PC-3 (cell line): ENCODE measurements at places on chromosomes 2 and 18. TPM values are rescaled to one million over a fixed set of nuclear protein-coding genes. Genes with fewer than 3 reads are reported as not detected.

DNA sequence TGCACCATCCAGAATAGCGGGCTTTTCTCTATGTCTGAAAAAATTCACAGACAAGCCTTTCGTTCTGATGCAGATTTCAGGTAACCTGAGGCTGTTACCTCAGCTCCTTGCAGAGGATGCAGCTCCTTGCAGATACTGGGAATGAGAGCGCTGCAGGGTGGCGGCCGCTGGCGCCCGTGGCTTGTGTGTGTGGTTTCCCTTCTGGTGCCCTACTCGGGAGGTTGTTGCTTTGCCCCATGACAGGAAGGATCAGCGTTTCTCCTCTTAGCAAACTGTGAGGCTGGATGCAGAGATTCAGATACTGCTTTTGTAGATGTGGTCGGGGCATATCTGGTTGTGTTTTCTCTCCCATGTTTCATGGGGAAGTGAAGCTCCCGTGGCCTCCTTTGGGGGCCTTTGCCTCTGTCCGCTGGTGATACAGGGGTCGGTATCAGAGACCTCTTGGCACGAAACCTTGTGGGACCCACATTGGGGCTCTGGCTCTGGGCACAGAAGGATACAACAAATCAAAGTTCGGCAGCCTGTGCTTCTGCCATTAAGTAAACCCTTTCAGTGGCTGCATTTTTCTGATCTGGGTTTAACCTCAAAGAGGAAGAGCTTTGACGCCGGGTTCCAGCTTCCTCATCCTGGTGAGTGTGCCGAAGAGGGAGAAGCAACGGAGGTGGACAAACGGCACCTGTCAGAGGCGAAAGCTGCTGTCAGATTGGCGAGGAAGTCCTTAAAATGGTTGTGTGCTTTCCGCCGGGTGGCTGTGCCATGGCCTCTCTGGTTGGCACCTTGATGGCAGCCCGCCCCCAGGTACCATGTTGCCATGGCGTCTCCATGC lies 127.8 kb downstream of the MBP start:
- 0 out of 2 replicates have a peak, but pooled peaks cover 4% of the 10 kb centered on the region for H3K4me1 ChIP-seq
- no peak overlapping the region for H3K27ac ChIP-seq
- H3K36me3 ChIP-seq: no peaks in the 10 kb centered on the region

Gene FBXO48
- 0.52 and 0.91 TPM in 2 replicates for total RNA-seq

DNA sequence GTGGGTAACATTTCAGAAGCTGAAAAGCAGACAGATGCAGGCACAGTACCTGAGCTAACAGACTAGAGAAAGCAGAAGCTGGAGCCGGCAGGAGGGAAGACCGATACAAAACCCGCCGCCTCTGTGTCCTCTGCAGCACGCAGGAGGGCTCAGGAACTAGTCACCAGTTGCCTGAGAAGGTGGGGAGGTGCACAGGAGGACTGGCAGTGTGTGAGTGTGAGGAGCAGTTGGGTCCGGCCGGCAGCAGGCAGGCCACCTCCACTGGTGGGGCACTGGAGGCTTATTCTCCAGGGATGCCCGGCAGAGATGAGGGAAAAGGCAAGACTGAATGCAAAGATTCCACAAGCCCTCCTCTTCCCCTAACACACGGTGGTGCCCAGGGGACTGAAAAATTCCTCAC lies 18.2 kb downstream of the ERCC3 start:
- no peak overlapping the region for H3K4me3 ChIP-seq
- peaks cover 52% of the 10 kb centered on the region for H3K36me3 ChIP-seq
- H3K27ac ChIP-seq: no peak overlapping the region

DNA sequence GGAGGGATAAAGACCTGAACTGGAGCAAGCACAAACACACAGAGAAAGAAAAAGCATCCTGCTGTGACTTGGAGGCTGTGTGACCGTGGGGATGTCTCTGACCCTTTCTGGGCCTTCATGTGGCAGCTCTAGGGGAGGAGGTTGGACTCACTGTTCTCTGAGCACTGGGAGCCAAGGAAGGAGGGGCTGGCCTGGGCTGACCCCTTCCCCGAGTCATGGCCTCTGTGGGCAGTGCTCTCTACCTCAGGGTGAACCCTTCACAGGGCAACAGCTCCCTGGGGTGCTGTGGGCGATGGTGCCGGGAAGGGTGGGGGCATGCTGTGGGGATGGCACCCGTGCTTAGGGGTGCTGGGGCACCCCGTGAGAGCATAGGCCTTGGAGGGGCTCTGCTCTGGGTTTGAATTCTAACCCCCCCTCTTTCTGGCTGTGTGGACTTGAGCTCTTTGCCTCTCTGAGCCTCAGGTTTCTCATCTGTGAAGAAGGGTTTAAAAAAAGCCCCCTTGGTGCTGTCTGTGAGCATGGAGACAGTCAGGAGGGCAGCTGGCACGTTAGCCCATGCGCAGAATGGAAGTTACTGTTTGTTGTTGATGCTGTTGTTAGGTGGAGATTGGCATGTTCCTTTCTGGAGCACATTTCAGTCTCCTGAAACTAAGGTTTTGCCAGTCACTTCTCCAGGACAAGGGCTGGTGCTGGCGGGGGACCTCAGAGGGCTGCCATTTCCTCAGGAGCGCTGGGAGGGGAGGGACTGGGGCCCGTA lies 700 bp downstream of the TOGARAM2 start:
- no peak for DNase-seq
- no peak overlapping the region for H3K4me3 ChIP-seq
- no peak overlapping the region for H3K27ac ChIP-seq
- H3K4me1 ChIP-seq: peaks cover 16% of the 10 kb centered on the region
- no peaks in the 10 kb centered on the region for H3K36me3 ChIP-seq

GRCh38 chr2:112187046-112187715 lies 49.0 kb downstream of the FBLN7 start:
- H3K27me3 ChIP-seq: no peaks in the 10 kb centered on the region
- H3K4me3 ChIP-seq: no peak overlapping the region
- no peaks in the 10 kb centered on the region for H3K36me3 ChIP-seq
- H3K27ac ChIP-seq: peak overlapping the region; percentile 66; the same call in 1 of the 2 replicates
- H3K4me1 ChIP-seq: peaks cover 12% of the 10 kb centered on the region

DNA sequence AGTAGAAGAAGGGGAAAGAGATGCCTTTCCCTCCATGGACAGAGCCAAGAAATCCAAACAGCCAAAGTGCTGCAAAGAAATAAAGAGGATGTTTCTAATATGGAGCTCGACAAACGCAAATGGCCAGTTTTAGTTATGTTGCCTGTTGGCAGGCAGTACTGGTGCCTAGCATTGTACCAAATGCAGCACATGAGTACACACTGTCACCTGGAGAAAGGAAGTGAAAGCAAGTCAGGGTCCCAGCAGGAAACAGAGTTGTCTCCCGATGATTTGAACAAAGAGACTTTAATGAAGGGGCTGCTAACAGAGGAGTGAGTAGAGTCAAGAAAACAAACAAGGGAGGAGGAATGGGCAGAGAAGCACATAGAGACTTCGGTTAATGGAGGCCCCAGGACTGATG lies 623.0 kb downstream of the BCL11A start:
- no peaks in the 10 kb centered on the region for H3K36me3 ChIP-seq
- no peak overlapping the region for H3K4me3 ChIP-seq
- no peaks in the 10 kb centered on the region for H3K4me1 ChIP-seq
- peaks cover 11% of the 10 kb centered on the region for H3K27me3 ChIP-seq
- no peak for DNase-seq

DNA sequence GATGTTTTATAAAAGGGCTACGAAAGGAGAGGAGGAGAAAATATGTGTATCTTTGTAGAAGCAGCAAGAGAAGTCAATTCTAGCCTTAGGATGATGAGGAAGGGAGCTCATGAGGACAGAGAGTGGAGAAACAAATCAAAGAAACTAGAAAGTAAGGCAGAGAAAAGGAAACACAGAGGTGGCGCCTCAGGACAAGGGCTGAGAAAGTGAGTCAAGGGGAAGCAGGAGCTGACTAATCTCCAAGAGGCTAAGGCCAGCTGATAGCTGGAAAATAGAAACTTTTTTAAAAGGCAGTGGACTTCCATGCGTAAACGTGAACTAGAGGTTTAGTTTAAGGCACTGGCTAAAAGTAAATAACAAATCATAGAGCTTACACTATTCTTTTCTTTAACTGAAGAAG lies 173.3 kb downstream of the ANKRD44 start:
- H3K4me3 ChIP-seq: peak overlapping the region; percentile 12; the same call in 1 of the 2 replicates
- peaks cover 21% of the 10 kb centered on the region for H3K4me1 ChIP-seq
- DNase-seq: peak; percentile 68
- peak overlapping the region; percentile 22 for H3K27ac ChIP-seq
- H3K27me3 ChIP-seq: no peaks in the 10 kb centered on the region

DNA sequence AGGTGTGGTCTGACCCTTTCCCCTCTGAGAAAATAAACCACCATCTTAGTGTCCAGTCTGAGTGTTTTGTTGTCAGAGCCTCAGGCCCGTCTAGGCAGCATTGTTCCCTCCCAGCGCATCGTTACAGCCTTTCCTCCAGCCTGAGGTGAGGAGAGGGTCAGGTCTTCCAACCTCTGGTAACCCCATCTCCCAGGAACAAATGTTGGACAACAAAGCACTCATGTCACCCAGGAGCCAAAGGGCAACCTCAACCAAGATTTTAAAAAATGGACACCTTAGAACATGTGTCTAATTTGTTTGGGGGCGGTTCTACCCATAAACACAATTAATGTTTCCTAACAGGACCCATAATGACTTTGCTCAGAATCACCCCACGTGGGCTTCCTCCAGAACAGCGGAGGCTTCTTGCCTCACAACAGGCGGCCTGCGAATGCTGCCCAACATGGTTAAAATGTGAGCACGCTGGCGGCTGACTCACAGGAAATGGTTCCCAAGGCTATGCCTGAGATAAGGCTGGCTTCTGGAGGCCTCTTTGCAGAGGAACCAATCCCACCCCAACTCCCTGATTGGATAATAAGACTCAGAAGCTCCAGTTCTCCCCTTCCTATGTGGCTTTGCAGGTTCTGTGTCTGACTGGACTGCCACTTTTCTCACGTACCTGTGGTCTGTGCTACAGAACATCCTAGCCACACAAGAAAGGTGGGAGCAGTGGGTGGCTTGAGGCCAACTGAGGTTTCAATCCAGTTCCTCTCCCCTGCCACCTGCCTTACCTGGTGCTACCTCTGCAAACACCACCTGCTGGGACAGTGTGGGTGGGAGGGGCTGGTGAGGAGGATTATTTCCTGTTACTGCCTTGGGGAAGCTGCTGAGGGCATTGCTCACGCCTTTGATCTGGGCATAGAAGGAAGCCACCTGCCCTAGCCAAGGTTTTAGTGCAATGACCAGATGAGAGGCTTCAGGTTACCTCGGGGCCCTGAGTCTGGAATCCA lies 108.8 kb downstream of the B3GNT2 start:
- H3K27ac ChIP-seq: peak overlapping the region; percentile 81
- no peak overlapping the region for H3K4me3 ChIP-seq
- no peaks in the 10 kb centered on the region for H3K36me3 ChIP-seq
- no peaks in the 10 kb centered on the region for H3K27me3 ChIP-seq

- H3K27me3 ChIP-seq: no peaks in the 10 kb centered on the region
- H3K4me1 ChIP-seq: no peaks in the 10 kb centered on the region
- H3K36me3 ChIP-seq: no peaks in the 10 kb centered on the region
- H3K27ac ChIP-seq: no peak overlapping the region
Measured at GRCh38 chr2:54866868-54867267, 143.4 kb downstream of the EML6 start.

Gene KLHL14
- total RNA-seq: not detected in 2 replicates

Gene SLC19A3
- total RNA-seq: 0.26 TPM in 1 of 2 replicates, not detected in the other

Gene SERPINB10
- total RNA-seq: 0.69 TPM in 1 of 2 replicates, not detected in the other

GRCh38 chr2:46377666-46378560 lies 80.7 kb downstream of the EPAS1 start:
- no peaks in the 10 kb centered on the region for H3K27me3 ChIP-seq
- no peak for DNase-seq
- peaks cover 32% of the 10 kb centered on the region for H3K36me3 ChIP-seq
- H3K27ac ChIP-seq: no peak overlapping the region
- no peaks in the 10 kb centered on the region for H3K4me1 ChIP-seq

DNA sequence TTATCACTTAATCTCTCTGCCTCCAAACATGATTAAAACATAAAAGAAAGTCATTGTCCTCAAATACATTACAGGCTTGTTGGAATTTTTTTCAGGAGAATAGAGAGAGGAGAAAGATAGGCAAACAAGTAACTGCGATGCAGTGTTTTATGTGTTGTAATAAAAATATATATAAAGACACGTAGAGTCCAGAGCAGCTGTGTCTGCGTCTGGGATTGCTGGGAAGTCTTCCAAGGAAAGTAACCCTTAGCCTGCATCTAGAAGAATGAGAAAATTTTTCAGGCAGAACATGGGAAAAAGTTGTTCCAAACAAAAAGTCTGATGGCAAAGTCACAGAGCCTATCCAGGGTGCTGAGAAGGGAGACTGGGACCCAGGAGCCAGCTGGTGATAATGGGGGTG lies 91.8 kb upstream of the ST6GAL2 start:
- H3K4me1 ChIP-seq: peaks cover 44% of the 10 kb centered on the region
- H3K4me3 ChIP-seq: no peak overlapping the region
- H3K36me3 ChIP-seq: no peaks in the 10 kb centered on the region
- peak overlapping the region; percentile 34; the same call in 1 of the 2 replicates for H3K27ac ChIP-seq
- DNase-seq: no peak
- no peaks in the 10 kb centered on the region for H3K27me3 ChIP-seq

Gene RPE
- total RNA-seq: 60.5 and 77.3 TPM in 2 replicates

Gene PKDCC
- 1.9 and 2.1 TPM in 2 replicates for total RNA-seq

GRCh38 chr2:240277073-240277806 lies 136.8 kb upstream of the OTOS start:
- peaks cover 41% of the 10 kb centered on the region for H3K27me3 ChIP-seq
- H3K27ac ChIP-seq: no peak overlapping the region
- H3K4me1 ChIP-seq: no peaks in the 10 kb centered on the region
- DNase-seq: peak; percentile 7
- no peaks in the 10 kb centered on the region for H3K36me3 ChIP-seq

DNA sequence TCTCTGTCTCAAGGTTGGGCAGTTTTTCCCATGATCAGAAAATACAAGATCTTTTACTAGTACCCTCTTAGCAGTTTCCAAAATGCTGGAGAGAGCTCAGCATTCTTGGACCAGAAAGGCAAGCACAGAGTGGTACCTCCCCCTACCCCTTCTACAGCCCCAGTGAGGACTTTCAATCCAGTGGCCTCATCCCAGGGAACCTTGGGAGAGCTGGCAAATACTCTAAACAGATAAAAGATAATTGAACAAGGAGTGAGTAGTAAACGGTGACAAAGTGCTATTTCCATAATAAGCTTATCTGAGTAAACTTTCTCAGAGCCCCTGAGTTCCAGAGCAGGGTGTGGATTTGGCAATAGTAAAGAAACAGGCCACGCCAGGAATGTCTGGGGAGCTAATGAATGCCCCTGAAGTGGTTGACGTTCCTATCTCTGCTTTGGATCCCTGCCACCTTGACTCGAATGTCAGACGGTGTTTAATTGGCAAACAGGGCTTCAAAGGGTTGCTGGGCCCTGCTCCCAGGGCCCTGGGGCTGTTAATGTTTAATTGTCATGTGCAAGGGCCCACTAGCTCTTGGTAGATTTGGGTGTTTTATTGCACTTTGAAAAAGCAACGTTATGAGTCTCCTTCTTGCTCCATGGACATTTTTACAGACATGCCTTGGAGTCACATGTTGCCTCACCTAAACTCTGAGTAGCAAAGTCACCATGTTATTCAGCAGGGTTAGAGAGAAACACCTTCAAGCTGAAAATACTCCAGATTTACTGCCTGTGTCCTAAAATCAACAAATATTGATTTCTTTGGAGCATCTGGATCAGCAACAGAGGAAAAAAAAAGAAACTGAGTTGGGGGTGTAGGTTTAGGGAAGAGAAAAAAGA lies 239.9 kb downstream of the CYRIA start:
- no peak for DNase-seq
- no peaks in the 10 kb centered on the region for H3K36me3 ChIP-seq
- H3K27ac ChIP-seq: no peak overlapping the region
- H3K4me3 ChIP-seq: no peak overlapping the region

Gene SLC20A1
- 209 and 257 TPM in 2 replicates for total RNA-seq

GRCh38 chr2:223075301-223076270 lies 23.6 kb downstream of the KCNE4 start:
- no peak overlapping the region for H3K4me3 ChIP-seq
- H3K36me3 ChIP-seq: no peaks in the 10 kb centered on the region
- no peak for DNase-seq
